ENCODE measurements at places on chromosomes 5 and 9.

GRCh38 chr5:147177125-147177840 is 57.5 kb upstream of the STK32A start:
- DNase-seq, result no peak

DNA sequence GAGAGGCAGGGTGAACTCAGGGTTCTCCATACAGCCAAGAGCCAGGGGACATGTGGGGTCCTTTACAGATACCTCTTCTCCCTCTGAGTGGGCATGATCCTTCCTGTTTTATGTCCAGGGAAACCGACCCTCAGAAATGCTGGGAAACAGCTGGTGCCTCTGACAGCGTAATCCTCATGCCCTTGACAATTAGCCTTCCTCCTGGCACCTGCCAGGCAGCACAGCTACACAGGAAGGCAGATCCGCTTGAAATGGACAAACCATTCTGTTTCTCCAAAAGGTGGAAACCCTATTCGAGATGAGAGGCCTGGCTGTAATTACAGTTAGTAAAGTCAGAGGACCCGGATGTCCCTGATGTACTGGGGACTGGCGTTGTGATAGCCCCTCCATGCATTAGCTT is 7.2 kb downstream of the ERGIC1 start:
- no peak for DNase-seq

DNA sequence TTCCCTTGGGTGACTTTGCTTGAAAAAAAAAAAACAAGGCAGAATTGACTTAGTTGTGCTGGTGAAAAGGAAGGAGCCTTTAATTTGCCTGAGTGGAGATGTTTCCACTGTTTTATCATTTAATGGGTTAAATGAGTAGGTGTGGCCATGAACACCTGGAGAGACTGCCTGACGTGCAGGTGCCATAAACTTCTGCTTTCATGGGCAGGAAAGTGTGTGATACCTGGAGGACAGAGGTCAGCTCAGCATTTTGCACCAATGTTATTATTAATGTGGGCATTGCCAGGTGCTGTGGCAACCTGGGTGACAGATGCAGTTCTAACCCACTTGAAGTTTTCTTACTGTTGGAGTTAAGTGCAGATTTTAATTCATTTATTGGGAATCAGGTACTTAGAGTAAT is 145.4 kb downstream of the CD180 start:
- no peak for DNase-seq

DNA sequence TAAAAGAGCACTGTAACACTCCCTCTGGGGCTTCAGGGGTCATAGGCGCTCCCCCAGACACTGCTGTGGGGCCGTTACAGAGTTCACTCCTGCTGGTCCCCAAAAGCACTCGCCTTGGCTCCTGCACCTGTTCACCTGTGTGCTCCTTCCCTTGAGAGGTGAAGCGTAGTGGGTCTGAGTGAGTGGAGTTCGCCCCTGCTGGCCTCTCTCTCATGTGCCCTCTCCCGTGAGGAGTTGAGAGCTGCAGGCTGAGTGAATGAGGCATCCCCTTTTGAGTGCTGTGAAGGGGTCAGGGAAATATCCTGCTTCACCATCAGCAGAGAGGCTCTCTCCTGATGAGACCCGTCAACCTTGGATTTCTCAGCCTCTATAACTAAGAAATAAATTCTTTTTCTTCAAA is 134.6 kb upstream of the TUT7 start:
- no peak for DNase-seq

- DNase-seq, result no peak
Measured at GRCh38 chr5:56259002-56259511, 25.9 kb upstream of the ANKRD55 start.

GRCh38 chr5:136780518-136780917 is 415.2 kb upstream of the TRPC7 start:
- DNase-seq, result no peak

GRCh38 chr5:128491291-128491690 is 46.8 kb downstream of the FBN2 start:
- DNase-seq, result no peak

DNA sequence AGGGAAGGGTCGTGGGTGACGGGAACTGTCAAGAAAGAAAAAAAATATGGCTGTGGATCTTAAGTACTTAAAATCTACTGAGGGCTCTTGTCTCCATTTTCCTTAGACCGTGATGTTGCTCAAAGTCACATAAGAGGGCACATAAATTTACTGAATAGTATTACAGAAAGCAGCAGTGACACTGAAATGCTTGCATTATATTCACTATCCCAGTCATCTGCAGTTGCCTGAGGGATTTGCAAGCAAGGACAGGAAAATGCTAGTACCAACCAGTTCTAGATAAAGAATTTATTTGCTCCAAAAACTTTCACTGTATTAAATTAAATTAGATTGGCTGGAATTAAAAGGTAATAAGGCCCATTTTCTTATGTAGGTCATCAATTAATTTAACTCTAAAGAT is 106.5 kb upstream of the CCDC152 start:
- DNase-seq, result no peak

GRCh38 chr9:129571298-129572051 is 49.4 kb downstream of the C9orf50 start:
- DNase-seq, result no peak

Measured in NCI-H1092 treated with DMSO at 0.1 percent for 48 hours (cell line).